ENCODE measurements at places on chromosomes 12 and 14.

DNA sequence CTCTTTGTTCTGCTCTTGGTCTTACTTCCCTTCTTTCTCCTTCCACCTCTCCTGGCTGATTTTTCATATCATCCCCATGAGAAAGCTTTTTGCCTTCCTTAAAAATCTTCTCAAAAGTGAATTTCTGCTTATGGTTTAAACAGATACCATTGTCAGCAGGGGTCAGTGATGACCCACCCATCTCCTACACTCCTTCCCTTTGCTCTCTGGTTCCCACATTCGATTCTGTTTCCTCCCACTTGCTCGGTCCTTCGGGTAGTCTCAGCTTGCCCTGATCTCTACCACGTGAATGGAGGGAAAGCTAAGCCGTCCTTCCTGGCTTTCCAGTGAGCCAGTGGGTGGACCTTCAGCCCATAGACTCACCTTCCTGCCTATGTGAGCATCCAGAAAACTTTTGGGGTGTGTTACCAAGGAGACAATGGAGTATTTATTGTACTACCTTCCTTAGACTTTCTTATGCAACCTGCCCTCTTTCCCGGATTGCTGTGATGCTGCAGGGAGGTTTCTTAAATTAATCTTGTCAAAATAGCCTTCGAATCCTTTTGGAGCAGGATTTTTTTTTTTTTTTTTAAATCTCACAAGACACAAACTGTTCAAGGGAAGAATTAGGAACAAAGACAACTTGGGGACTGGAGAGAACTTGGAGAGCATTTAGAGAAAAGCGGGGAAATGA is 306.3 kb downstream of the CACNA1C start:
- no peak for DNase-seq

DNA sequence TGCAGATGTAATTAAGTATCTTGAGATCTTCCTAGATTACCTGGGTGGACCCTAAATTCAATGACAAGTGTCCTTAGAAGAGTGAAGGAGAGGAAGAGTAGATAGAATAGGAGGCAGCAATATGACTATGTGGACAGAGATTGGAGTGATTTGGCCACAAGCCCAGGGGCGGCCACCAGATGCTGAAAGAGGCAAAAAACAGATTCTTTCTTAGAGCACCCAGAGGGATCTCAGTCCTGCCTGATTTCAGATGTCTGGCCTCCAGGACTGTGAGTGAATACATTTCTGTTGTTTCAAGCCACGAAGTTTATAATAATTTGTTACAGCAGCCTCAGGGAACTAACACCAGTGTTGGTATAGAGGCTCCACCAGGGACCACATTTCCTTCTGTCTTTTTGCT is 67.3 kb downstream of the DACT1 start:
- DNase-seq: no peak

DNA sequence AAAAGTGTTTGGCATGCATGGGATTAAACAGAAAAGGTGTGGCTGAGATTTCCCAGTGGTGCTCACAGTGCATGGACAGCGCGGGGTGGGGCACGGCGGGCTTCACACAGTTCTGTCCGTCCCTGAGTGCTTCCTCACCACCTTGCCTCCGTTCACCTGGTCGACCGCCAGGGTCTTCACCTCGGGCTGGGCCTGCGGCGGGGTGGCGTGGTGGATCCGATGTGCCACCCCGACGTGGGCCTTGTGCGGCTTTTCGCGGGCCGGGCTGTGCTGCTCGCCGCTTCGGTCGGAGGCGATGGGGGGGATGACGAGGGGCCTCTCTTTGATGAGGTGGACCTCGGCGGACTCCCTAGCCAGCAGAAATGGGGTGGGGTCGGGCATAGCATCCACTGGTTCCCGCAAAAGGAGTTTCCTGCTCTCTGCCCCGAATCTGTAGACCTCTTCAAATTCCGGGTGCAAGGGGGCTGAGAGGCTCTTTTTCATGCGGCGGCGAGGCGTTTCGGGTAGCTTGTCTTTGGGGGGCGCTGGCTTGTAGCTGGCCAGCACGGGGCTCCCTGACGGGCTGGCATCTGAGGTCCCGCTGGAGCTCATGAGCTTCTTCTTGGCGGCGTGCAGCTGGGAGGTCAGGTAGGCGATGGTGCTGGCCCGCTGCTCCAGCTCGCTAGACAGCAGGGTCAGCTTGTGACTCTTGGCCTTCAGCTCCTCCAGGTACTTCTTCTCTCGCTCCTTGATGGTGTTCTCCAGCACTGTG is 35.5 kb downstream of the CCDC92 start:
- no peak for DNase-seq

DNA sequence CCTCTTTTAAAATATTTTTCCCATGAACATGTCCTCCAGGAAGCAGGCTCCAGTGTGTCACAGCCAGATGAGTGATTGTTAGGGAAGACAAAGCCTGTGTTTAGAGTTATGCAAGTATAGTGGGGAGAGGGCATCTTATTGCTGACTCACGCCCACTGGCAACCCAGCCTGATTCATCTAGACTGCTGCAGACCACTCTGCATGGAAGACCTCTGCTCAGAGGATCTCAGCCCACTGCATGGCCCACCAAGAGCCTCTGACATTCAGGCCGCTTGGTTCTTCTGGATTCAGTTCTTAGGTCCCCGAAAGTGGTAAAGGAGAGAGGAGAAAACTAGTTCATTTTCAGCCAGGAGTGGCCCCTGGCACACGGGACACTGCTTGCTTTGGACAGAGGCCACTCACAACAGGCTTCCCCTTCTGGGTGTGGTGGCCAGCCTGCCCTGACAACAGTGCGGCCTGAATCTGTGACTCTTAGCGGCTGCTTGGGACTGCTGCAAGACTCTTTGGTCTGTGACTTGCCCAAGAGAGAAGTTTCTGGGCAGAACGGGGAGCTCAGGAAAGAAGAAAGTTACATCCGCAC is 266.3 kb downstream of the ZFP36L1 start:
- DNase-seq: no peak

DNA sequence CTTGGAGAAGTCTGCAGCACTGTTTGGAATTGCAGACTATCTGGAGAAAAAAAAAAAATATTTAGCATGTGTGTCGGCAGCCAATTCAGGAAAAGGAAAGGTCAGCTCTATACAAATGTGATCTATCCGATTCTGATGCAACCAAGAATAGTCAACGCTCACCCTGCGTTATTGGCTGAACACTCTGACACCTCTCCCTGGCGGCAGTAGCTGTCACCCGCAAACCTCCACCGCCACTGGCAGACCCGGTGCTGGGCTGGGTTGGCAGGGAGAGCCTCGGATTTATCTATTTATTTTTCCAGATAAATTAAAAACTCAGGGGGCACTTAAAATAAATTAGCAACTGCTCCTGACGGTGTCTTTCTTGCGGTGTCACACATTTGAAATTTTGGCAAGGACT is 409.7 kb downstream of the VRK1 start:
- no peak for DNase-seq

DNA sequence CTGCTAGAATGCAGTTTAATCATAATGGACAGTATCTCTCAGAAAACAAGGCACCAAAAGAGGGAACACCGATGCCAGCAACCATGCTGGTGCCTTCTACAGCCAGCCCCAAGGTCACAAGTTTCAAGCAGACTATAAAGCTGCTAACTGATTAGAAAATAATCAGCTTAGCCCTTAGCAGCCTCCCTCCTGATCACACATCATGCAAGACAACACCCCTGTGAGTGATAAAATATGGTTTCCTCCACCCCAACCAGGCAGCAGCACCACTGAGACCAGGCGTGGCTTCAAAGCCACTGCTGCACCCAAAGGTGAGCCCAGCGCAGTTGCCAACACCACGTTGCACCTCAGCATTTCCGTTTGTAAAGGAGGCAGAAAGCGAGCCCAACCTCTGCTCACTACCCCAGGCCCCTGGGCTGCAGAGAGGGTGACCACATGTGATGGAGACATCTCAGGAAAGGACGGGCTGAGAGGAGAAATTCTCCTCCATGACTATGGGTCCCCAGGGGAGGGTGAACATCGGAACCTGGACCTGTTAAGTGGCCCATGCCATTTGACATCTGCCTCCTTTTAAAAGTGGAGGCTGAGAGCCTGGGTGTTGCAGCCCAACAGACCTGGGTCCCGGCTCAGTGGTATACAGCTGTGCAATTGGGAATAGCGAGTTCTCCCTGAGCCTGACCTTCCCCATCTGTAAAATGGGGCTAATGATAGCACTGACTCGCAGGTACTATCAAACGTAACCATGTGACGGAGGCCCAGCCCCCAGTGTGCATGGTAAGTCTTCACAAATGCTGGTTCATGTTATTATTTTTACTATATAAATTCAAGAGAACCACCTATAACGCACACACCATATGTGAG is 11.5 kb downstream of the ZFP36L1 start:
- DNase-seq: peak; percentile 60

DNA sequence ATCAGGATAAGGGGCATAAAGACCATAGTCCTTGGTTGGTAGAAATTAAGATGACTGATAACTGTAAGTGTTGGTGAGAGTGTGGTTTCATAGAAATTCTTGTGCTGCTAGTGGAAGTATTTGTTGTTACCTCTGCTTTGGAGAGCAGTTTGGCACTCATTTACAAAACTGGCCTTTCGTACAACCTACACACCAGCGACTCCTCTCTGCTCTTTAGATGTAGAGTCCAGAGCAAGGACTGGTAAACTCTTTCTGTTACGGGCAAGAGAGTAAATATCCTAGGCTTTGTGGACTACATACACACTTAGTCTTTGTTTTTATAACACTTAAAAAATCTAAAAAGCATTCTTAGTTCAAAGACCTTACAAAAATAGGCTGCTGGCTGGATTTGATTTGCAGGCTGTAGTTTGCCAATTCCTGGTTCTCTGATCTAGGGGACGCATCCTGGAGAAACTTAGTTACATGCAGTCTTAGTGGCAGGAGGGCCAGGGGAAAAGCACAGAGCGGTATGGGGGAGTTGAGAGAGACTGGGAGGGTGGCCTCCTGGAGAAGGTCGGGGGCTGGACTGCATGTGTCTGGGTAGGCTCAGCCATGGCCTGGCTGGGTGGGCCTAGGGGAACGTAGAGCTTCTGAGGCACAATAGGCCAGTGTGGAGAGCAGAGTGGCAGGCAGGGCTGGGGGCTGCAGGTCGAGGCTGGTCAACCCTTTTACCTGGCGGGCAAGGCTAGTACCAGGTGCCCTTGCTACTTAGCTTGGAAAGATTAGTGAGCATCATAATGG is 55.3 kb upstream of the AMN start:
- no peak for DNase-seq

- DNase-seq: no peak
Measured at GRCh38 chr12:42758806-42759205, 169.3 kb upstream of the PRICKLE1 start.
